ENCODE measurements at places on chromosomes 6 and 20. TPM values are rescaled to one million over a fixed set of nuclear protein-coding genes. Genes with fewer than 3 reads are reported as not detected.

Gene MTG2
- 25.5 TPM for total RNA-seq

DNA sequence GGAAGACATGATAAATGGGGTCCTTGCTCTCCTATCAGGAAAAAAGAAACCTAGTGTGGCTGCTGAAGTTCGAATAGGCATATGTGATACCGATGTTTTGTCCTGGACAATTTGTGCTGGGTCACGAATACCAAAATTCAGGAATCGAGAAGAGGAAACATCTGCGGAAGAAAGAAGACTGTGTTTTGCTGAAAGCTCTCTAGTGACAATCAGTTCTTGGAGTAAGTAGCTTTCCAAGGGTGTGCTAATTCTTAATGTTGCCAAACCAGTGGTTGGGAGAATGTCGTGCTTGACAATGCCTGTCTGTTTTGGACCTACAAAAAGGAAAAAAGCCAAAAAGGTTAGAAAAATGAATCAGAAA is 956.1 kb downstream of the PHF3 start:
- DNase-seq: no peak

DNA sequence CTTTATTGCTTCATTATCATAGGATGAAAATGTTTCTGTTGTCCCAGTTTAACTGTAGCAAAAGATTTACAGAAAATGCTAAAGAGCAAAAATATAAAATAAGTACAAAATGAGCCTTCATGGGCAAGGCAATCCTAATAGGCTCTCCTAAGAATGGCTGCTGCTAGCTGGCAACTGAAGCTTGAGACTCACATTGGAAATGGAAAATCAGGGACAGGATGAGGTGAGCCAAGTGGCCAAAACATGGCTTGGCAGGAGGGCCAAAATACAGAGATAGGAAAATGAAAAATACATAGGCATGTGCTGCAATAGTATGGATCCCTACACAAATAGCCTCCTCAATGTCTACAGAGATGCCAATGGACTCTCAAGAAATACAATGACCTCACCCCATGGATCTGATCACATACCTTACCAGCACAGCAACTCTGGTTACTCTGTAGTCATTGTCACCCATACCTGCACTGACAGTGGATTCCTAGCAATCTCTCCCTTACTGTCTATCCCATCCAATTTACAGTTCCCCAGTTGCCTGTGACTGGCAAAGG is 105.4 kb downstream of the DST start:
- DNase-seq: no peak

DNA sequence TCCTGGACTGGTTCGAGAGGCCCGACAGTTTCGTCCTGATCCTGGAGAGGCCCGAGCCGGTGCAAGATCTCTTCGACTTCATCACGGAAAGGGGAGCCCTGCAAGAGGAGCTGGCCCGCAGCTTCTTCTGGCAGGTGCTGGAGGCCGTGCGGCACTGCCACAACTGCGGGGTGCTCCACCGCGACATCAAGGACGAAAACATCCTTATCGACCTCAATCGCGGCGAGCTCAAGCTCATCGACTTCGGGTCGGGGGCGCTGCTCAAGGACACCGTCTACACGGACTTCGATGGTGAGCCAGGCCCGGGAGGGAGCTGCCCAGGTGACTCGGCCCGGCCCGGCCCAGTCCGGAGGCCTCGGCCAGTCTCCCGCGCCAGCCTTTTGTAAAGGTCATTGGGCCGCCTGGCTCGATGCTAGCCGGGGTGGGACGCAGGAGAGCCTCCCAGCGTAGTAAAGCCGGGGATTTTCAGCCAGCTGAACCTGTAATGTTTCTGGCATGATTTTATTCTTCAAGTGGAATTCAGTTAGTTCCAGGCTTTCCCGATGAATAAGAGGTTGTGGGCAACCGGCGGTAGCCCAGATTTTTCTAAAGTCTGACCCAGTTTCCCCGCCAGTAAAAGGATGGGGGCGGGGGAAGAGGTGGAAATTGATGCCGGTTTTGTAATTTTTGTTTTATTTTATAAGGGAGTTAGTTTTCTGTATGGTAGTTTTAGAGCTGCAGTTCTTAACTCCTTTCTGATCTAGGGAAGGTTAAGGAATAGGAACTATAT is 1.4 kb downstream of the PIM1 start:
- no peak for DNase-seq
